ENCODE measurements at places on chromosomes 1 and 21.

DNA sequence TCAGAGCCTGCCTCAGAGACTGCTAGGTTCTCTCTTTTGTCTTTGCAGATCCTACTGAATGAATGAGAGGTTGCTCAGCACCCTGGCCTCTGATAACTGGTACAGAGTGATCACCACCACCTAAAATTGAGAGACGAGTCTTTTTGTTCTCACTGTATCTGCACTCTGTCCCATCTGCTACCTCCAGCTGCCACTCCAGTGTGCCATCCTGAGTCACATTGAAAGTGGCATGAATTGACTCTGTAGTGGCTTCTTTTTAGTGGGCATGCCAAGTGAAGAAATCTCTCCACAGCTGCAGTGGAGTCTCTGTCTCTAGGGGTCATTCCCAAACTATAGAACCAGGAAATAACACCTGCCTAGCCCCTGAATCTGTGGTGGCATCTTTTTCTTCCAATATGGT is 14.7 kb downstream of the CAMK1G start:
- DNase-seq, result no peak

- no peak for DNase-seq
These were observed 10.7 kb downstream of the ATP1A4 start for GRCh38 chr1:160161965-160162705.

DNA sequence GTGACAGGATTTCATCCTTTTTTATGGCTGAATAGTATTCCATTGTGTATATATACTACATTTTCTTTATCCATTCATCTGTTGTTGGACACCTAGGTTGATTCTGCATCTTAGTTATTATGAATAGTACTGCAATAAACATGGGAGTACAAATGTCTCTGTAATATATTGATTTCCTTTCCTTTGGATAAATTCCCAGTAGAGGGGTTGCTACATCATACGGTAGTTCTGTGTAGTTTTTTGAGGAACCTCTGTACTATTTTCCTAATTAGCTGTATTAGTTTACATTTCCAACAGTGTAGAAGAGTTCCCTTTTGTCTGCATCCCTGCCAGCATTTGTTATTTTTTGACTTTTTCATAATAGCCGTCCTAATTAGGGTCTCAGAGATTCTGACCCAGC is 201.3 kb downstream of the GIPC2 start:
- no peak for DNase-seq

DNA sequence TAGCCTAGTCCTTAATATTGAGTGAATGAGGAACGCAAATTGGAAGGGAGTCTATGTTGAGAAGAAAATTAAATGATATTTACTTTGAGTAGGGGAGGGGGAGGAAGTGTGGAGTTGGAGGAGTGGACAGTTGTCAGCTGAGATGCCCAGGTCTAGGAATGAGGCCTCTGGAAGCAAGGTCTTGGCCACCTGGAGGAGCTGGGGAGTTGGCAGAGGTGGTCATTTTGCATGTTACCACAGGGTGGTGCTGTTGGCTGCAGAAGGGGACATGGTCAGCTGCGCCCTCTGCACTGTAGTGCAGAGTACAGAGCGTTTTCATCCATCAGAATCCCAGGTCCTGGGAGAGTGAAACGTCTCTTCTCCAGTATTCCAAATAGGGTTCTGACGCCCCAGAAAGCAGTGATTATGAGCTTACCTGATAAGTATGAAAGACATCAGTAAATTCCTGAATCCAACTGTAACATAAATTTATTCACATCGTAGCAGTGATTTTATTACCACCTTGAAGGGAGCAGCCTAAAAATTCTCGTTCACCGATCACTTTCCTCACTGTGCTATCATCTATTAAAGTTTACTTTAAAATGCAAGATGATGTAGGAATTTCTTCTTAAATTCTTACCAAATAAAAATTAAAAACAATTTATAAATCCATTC is 13.8 kb downstream of the PARK7 start:
- peak; percentile 34 for DNase-seq
